ENCODE measurements at places on chromosomes 16 and 17.
A peak's percentile ranks its signal among the peaks of the same experiment; 100 is the strongest.

GRCh38 chr17:11880714-11881113 is 116.6 kb downstream of the ZNF18 start:
- DNase-seq: no peak

GRCh38 chr17:77571155-77571981 is 387.1 kb upstream of the TNRC6C start:
- no peak for DNase-seq

DNA sequence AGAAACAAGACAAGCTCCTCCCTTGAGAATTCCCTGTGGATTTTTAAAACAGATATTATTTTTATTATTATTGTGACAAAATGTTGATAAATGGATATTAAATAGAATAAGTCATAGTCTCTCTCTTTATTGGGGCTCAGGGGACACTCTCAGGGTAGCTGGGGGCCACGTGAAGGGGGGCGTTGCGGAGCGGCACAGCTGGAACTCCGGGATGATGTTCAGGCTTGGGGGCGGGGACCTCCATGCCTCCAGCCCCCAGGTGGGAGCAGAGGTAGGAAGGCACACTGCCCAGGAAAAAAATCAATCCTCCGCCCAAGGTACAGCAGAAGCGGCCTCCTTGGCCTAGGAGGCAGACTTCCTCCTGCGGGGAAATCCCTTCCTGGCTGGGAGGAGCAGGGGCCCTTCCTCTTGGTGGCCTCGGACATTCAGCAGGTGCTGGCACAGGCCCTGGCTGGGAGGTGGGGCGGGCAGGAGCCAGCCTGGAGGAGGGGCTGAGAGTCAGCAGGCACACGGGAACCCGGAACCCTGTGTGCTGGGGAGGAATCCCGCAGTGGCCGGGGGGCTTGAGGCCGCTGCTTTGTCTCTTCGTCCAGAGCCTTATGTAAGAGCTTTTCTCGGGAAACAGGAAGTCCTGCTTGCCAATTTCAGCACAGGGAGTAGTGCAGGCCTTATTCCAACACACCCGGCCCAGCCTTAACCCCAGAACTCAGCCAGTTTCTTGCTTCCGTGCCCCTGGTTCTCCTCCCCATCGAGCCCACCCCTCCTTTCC is 591 bp upstream of the TNFSF13 start:
- DNase-seq: no peak

- DNase-seq: no peak
These were observed 52.8 kb downstream of the SDK2 start for GRCh38 chr17:73591296-73592078.

DNA sequence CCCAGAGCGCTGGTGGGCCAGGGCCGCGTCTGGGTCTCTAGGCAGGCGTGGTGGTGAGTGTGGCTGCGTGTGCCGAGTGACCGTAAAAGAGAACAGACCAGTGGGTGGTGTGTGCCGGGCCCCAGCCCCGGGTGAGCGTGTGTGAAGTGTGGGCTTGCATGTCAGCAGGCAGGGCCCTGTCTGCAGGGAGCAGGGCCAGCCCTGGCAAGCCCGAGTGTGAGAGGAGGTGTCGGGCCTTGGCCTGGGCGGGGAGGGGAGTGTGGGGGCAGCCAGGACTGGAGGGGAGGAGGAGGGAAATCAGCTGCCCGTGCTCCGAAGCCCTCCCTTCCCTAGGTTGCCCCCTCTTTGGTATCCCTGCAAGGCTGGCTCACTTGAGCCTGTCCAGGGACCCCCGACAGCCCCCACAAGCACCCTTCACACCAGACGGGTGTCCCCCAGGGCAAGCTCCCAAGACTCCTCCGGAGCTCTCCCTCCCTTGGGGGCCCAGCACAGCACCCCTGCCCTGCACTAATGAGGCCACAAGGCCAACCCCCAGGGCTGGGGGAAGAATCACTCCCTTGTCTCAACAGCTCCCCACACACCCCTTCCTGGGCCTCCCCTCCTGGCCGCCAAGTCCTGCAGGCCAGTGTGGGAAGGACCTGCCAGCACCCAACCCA is 1.9 kb downstream of the USH1G start:
- DNase-seq: no peak

GRCh38 chr17:750431-751037 is 1.5 kb downstream of the GEMIN4 start:
- no peak for DNase-seq

GRCh38 chr17:58402679-58403078 is 14.7 kb downstream of the RNF43 start:
- no peak for DNase-seq

DNA sequence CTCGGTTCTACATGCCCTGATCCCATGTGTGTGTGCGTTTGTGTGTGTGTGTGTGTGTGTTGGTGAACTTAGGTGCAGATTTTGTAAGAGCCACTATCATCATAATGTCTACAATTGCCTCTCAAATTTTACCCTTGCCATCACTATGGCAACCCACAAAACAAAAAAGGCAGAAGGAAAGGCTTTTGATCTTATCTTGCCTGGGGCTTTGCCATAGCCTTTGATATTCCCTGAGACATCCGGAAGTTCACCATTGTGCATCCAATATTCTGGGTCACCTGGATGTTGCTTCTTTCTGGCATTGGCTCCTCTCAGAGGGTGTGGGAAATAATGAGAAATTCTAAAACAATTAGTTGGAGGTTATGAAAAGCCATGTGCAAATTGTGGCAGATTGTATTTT is 114.7 kb downstream of the HAPSTR1 start:
- DNase-seq: no peak

GRCh38 chr16:26231647-26232046 is 539.9 kb downstream of the HS3ST4 start:
- DNase-seq: no peak

GRCh38 chr16:87434146-87434667 is 42.1 kb downstream of the MAP1LC3B start:
- DNase-seq: no peak

- no peak for DNase-seq
These were observed 612 bp downstream of the PSMD12 start for GRCh38 chr17:67365738-67366192.

- no peak for DNase-seq
These were observed 404.5 kb upstream of the ASIC2 start for GRCh38 chr17:33697557-33697956.

DNA sequence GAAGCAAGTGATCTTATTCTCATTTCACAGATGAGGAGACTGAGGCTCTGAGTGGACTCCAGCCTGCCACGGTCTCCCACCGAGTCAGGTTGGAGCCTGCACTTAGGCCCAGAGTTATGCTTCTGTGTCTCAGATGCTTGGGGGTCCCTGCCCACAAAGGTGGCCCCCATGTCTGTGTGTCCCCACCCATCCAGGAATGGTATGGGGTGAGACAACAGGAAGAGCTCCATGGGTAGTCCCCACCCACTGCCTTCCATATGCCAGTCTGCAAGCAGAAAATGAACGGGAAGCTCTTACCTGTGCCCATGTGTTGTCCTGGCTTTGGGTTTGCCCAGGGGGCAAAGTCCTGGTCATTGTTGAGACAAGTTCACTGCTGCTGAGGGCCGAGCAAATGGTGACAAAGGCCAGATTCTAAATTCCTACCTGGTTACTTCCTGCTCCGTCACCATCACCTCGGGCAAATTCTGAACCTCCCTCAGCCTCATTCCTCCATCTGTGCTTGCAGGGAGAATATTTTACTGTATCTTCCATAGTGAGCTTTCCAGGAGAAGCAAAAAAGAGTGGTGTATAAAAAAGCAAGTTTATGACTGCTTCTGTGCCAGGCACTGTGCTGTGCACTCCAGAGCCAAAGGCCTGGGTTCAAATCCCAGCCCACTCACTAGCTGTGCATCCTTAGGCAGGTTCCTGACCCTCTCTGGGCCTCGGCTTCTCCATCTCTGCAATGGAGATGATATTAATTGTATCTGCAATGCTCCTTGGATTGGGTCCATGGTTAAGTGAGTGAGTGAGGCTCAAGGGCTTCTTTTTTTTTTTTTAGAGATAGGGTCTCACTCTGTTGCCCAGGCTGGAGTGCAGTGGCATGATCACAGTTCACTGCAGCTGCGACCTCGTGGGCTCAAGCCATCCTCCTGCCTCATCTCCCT is 9.3 kb downstream of the IL4R start:
- DNase-seq: no peak

- peak; percentile 59 for DNase-seq
These were observed 16.9 kb upstream of the CCL22 start for GRCh38 chr16:57341441-57342303.

DNA sequence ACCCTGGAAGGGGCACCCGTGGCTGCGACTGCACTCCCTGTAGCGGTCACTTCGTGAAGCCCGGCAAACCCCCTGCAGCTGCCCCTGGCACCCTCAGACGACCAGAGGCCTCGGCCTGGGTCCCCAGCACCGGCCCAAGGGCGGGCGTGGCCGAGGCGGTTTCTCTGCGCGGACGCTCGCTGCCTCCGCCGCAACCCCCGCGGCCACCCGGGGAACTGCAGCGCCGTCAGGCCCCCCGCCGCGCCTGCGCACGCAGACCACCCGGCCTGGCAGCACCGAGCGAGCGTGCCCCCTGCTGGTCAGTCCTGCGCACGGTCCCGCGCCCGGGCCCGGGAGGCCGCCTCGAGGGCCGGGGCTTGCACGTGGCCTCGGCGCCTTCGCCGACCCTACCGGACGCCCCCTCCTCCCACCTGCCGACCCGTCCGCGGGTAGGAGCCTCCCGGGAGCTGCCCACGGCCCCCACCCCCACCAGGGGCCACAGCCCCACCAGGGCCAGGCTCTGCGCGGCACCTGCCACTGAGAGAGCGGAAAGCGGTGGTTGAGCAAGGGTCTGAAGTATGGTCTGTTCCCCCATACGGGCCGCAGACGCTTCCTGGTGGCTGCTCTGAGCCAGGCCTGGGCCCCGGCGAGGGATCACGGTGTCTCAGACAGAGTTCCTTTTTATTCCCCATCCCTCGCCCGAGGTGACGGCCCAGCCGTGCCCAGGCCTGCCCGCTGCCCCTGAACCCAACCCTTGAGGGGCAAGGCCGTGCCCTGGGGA is 11.5 kb upstream of the HS3ST6 start:
- peak; percentile 41 for DNase-seq

DNA sequence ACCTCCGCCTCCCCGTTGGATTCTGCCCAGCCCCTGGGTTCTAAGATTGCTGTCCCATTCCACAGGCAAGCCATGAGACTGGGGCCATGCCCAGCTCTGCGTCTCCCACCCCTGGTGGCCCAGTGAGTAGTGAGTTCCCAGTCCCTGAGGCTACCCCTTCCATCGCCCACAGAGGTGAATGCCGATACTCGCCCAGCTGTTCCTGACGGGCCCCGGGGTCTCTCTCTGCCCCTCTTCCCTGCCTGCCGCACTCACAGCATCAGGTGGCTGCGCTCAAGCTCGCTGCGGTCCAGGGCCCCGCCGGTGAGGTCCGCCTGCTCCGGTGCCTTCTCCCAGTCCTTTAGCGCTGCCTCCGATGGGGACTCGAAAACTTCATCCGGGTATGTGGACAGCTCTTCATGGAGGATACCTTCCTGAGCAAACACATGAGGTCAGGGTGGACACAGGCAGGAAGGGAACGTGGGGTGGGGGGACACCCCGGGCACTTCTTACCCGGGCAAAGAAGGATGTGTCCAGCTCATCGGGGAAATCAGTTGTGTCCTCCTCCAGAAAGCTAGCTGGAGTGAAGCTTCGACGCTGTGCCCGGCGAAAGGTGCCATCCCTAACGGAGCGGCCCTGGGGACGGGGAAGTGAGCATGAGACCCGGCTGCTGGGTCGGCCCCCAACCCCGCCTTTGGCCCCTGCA is 8.8 kb downstream of the SNRNP25 start:
- DNase-seq: no peak

GRCh38 chr17:15154618-15155017 is 110.5 kb downstream of the PMP22 start:
- no peak for DNase-seq

DNA sequence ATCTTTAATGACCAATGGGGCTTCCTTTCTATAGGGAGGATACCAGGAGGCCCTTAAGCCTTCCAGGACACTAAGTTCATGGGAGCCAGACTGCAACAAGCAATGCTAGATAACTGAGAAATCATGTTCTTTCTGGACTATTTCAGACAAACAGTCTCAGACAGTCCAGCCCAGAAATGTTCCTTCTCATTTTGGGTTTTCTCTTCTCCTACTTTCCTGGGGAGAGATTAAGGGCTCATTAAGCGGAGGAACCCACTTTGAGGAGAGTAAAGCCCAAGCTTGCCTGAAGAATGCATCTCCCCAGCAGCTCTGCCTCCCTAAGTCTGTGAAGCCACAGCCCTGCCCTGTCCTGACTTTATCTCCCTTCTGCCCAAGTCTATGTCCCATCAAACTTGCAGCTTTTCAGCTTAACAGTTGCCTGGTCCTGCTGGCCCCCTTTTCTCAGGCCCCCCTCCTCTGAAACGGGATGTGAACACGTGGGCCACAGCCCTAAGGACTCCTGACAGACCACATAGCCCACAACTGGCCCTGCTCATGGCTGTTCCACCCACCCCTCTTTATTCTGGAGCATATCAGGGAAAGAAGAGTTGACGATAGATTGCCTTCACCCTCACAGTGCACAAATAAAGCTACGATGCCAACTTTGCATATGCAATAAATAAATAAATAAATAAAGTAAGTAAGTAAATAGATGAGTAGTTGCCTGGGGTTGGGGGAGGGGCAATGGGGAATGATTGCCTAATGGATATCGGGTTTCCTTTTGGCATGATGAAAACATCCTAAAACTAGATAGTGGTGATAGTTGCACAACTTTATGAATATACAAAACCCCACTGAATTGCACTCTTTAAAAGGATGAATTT is 111.0 kb downstream of the N4BP1 start:
- DNase-seq: no peak

GRCh38 chr16:72924927-72925630 is 122.8 kb downstream of the ZFHX3 start:
- no peak for DNase-seq

GRCh38 chr16:24152826-24153225 is 103.3 kb upstream of the CACNG3 start:
- DNase-seq: no peak

GRCh38 chr16:89422905-89423630 is 67.3 kb downstream of the ANKRD11 start:
- no peak for DNase-seq

DNA sequence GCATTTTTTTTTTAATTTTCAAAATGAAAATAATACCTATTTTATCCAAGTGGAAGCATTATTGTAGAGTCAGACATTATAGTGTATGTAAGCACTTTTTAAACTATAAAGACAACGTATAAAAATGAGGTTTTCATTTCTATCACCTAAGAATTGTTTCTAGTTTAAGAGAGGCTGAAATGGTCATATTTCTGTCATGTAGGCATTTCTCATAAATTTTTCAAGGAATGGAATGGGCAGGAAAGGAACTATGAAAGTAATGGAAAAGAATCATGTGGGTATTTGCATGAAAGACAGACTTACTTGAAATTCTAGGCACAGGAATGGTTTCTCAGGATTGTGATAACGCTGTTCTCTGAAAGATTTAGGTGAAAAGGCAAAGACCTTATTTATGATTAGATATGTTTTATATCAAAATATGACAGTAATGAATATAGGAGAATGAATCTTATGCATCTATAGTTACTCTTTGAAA is 67.4 kb downstream of the PPM1E start:
- DNase-seq: no peak

DNA sequence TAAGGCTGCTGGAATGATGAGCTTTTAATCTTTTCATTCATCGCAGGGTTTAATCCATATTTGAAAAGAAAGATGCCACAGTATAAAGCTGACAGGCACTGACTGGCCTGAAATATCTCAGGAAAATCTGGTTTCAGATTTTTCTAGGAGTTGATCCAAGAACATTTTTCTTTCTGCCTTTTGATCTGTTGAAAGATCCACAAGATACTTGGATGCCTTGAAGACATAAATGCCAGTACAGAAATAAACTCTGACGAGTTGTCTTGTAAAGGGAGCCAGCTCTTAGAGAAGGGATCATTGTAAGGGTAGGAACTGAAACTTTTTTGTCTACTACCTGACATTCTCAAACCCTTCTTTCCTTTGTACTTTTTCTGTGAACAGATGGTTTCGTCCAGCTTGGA is 25.4 kb upstream of the KRT20 start:
- DNase-seq: no peak
